ENCODE measurements at places on chromosomes 5 and 9.

- no peak for DNase-seq
These were observed 98.4 kb upstream of the GNAQ start for GRCh38 chr9:78130004-78130403.

DNA sequence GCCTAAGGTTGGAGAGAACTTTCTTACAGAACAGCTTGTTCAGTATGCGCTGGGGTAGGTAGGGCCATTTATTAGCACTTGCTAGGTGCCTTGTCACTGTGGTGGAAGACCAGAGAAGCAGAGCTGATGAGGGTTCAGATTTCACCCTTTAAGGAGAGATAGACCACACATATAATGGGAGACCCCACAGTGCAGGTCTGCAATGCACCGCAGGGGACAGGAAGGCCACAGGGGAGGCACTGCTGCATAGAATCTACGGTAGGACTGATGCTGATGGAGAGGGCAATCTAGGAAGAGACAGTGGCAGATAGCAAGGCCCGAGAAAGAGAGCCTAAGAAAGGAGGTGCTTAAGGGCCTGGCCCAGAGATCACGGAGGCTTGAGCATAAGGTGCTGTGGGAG lies 64.2 kb downstream of the PTPDC1 start:
- DNase-seq = no peak

GRCh38 chr9:84554069-84554664 lies 115.4 kb upstream of the NTRK2 start:
- no peak for DNase-seq

DNA sequence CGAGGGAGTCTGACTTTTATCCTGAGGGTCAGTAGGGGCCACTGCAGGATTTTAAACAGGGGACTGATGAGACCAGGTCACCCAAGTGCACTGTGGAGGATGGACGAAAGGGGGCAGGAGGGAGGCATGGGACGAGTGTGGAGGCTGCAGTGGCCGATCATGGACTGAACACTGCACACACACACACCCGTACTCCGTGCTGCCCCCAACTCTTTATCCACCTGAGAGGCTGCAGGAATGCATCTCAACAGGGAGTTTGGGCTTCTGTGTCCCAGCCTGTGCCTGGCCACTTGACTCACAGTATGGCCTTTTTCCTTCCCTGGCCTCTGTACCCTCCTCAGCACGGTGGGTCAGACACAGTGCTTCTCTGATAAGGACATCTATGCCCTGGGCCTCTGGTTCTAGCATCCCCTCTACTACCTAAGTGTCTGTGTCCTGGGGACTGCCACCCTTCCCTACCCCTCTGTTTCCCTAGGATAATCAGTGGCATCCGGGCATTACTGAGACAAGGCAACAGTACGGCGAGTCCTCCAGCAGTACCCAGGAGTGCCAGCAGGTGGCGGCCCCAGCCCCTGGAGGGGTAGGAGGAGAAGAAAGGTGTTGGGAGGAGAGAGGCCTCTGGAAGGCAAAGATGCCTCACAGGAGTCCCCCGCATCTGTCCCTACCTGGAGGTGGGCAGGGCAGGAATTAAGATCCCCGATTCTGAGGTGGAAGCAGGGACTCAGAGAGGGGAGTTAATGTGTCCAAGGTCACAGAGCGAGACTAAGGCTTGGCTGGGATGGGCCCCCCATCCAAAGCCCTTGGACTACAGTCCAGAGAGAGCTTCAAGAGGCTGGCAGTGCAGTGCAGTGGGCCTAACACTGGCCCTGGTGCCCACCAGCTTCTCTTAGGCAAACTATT lies 5.1 kb upstream of the CDX1 start:
- peak; percentile 97 for DNase-seq

DNA sequence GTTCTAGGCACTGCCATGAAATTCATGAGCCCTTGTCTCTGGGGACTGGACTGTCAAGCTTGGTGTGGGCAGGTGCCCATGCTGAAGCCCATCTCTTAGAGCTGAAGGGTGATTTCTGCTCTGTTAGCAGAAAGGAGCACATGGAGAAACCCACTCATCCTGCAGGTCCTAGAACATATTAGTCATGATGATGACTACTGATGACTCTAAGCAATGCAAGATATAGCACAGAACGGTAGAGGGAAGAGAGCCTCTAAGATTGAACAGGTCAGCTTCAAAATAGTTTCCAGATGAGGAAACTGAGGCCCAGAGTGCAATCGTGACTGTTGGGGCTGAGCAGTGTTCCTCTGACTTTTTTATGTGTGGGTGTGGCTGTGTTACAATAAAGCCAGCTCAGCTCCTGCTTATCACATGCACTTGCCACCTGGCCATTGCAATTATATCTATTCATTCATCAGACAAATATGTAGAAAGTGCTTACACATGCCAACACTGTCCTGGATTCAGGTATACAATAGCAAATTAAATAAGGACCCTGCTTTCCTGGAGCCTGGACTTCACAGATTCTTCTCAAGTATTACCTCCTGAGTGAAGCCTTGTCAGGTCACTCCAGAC lies 140.2 kb upstream of the BRINP1 start:
- no peak for DNase-seq

GRCh38 chr5:156208271-156208670 lies 118.7 kb upstream of the SGCD start:
- DNase-seq = no peak

DNA sequence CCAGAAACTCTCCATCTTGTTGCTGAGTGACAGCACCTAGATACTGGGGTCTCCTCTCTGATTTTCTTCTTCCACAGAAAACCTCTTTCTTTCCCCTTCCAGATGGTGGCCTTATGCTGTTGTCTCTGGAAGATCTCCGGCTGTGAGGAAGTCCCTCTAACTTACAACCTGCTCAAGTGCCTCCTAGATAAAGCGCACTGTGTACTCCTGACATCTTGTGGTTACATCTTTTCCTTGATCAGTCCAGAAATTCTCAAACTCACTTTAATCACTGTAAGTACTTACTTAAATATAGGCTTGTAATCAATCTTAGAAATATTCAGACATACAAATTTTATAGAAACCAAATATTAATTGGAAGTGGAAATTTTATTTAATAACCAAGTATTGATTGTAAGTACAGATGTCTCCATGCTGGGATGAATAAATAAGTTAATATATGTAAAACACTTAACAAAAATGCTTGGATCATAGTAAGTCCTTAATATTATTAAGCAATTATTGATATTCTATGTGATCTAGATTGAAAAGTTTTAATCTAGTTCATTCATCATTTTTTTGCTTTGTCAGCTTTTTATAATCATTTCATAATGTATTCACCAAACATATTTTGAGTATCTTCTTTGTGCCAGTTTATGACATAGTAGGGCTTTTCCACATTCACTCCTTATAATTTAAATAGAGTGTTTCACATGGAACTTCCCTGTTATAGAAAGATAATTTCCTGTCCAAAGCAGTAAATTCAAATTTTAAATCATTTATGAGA lies 1381.4 kb upstream of the CDH6 start:
- DNase-seq = no peak

DNA sequence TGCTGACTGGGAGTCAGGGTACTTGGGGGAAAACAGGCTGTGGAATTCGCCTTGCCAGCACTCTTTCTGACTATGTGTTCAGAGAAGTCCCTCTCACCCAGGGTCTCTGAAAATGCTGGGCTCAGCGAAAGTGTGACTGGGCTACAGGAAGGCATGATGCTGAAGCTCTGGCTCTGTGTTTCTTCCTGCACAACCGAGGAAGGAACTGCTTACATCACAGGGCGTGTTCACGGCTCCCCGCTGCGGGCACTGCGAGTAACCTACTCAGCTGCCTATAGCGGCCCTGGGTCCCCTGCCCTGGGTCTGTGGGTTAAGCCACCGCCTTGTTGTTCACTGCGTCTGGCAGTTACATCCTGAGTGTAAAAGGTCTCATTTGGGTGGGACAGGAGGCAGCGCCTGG lies 222.4 kb upstream of the IRX4 start:
- DNase-seq = no peak

DNA sequence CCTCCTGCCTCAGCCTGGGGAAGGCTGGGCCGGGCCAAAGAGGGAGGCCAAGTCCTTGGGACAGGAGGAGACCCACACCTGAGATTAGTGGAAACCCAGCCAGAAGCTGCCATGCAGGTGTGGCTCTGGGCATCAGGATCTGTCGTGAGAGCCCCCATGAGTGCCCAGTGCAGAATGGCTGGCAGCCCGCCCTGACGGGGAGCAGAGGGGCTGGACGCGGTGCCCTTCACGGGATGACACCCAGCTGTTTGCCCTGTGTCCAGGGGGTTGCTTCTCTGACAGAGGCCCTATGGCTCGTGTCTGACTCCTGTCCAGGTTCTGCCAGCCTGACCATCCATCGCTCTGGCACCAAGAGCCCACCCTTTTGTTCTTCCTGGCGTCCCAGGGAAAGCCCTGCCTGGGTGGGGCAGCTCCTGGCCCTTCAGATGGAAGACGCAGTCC lies 8.5 kb downstream of the DIPK1B start:
- no peak for DNase-seq

- no peak for DNase-seq
These were observed 63.8 kb downstream of the RNF38 start for GRCh38 chr9:36336131-36336907.

GRCh38 chr5:150542933-150543445 lies 35.1 kb downstream of the NDST1 start:
- no peak for DNase-seq

GRCh38 chr5:102826629-102827028 lies 71.5 kb downstream of the PAM start:
- no peak for DNase-seq

GRCh38 chr5:83400241-83400640 lies 71.3 kb upstream of the VCAN start:
- no peak for DNase-seq

- DNase-seq = no peak
These were observed 236.1 kb downstream of the MARCHF11 start for GRCh38 chr5:15943487-15943886.

DNA sequence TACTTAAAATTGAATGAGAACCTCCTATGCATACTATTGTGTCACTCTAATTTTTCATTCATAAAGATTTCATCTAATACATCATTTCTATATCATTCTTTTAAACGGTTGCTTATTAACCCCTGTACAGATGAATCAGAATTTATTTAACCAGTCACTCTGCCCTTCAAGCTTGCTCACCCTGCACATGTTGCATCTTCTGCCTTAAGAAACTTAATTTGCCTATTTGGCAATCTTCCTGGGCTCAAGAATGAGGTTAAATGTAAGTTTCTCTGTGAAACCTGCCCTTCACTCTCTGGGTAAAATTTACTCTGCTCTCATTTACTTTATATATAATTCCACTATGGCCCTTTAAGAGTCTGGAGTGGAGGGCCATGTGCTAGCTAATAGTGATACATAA lies 434.7 kb upstream of the ZNF608 start:
- no peak for DNase-seq

DNA sequence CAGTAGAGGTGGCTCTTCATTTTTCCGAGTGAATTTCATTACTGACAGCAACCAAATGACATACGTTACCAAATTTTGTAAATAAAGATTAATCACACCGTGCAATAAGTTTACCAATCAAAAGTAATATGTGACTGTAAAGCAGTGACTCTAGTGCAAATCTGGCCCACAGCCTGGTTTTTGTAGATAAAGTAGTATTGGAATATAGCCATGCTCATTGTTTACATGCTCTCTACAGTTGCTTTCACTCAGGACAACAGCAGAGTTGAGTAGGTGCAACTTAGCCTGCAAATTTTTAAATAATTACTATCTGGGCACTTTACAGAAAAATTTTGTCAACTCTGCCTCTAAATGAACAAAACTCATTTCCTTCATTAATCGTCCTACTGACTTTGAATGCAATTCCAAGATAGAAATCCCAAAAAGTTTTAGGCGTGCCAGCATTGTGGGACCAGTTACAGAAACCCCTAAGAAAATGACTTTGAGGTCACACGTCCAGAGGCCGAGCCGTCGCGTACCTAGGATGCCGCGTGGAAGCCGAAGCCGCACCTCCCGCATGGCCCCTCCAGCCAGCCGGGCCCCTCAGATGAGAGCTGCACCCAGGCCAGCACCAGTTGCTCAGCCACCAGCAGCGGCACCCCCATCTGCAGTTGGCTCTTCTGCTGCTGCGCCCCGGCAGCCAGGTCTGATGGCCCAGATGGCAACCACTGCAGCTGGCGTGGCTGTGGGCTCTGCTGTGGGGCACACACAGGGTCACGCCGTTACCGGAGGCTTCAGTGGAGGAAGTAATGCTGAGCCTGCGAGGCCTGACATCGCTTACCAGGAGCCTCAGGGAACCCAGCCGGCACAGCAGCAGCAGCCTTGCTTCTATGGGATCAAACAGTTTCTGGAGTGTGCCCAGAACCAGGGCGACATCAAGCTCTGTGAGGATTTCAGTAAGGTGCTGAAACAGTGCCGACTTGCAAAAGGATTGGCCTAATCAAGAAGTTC lies 180.7 kb upstream of the TLE4 start:
- DNase-seq = no peak

DNA sequence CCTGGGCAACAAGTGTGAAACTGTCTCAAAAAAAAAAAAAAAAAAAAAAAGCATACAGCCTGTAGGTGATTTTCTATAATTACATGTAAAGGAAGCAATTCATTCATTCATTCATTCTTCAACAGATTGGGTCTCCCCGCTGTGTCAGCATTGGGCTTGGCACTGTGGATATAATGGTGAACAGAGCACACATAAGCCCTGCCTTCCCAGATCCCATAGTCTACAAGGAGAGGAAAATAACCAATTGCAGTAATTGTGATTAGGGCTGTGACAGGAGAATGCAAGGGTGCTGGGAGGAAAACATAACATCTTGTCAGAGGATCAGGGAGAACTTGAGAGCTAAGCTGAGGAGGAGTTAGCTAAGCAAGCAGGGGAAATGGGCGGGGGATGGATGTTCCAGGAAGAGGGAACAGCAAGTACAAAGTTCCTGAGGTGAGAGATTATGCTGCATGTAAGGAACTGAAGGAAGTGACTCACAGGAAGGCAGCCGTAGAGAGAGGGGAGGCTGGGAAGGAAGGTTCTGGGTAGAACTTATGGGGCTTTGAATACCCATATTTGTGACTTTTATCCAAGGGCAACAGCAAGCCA lies 24.0 kb upstream of the KLF9 start:
- peak; percentile 10 for DNase-seq

GRCh38 chr5:167968837-167969236 lies 322.6 kb upstream of the WWC1 start:
- no peak for DNase-seq
